AG20443 (cell line): ENCODE measurements at places on chromosomes 4 and X.

DNA sequence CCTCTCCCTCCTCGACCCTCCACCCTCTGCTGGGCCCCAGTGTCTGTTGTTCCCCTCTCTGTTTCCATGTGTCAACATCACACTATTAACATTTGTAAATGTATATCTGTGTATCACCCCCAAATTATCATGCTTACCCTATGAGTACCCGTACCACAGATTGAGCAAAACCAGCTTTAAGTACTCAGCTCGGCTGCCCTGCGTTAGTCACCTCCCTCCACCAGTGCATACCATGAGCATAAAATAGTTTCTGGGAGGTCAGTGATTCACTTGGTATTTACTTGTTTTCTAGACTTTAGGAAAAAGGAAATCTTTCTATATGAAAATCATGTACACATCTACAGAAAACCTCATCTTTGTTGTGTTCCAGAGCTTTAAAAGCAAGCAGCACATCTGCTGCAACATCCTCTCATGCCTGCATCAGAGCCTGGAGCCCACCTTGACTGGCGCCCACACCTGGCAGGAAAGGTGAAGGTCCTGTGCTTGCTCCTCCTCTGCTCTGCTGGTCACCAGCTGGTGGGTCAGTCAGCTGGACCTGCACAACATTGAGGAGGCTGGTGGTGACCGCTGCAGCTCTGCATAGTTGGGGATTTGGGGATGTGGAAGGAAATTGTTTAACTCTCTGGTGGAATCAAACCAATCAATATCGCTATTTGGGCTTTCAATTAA is 214.4 kb upstream of the KLF3 start:
- no peak for DNase-seq

DNA sequence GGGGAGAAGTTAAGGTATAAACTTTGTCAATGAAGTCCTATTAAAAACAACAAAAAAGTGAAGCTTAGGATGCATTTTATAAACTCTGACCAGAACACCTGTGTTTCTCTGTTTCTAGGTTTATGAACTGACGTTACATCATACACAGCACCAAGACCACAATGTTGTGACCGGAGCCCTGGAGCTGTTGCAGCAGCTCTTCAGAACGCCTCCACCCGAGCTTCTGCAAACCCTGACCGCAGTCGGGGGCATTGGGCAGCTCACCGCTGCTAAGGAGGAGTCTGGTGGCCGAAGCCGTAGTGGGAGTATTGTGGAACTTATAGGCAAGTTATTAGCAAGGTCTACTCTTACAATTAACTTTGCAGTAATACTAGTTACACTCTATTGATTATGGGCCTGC is 46.6 kb downstream of the HTT start:
- no peak for DNase-seq

DNA sequence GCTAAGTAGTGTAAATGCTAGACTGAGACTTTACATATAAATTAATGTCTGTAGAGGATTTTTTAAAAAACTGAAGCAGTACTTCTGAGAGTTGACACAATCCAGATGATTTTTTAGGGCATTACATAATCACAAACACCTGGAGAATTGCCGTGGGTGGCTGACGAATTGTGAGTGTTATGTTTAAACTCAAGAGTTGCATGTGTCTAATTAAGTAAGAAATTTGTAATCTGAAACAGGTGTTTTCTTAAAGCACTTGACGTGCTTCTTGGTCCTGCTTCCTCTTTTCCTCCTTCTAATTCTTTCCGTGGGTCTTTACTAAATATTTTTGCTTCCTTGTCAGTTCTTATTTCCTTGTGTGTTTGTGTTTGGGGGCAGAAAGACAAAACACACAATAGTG is 27.8 kb downstream of the PIR start:
- peak; percentile 7 for DNase-seq

GRCh38 chrX:15564981-15565579 is 35.7 kb downstream of the ACE2 start:
- peak; percentile 52 for DNase-seq

DNA sequence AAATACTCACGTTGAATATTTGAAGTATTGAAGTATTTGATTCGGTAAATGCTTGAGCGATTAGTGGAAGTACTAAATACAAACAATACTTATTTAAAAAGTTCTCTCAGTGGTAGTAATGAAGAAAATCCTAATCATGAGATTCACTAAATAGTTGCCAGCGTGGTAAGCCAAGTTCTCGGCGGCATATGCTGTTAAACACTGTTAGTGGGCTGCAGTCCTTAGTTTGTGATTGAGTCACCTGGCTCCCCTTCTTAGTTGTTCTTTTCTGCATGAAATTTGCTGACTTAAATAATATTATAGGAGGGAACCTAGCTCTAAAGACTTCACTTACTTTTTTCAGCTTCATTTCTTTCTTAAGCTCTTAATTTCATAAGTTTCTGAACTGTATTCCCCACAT is 51.4 kb downstream of the STIM2 start:
- no peak for DNase-seq
